Hematopoietic multipotent progenitor cell treated with erythropoietin and hydrocortisone succinate and interleukin-3 and kit ligand, for 6 days (in vitro differentiated cells): ENCODE measurements at places on chromosomes 2 and 18.
A peak's percentile ranks its signal among the peaks of the same experiment; 100 is the strongest.

GRCh38 chr2:33077844-33078243 lies 131.1 kb downstream of the LTBP1 start:
- DNase-seq, result peak; percentile 36

DNA sequence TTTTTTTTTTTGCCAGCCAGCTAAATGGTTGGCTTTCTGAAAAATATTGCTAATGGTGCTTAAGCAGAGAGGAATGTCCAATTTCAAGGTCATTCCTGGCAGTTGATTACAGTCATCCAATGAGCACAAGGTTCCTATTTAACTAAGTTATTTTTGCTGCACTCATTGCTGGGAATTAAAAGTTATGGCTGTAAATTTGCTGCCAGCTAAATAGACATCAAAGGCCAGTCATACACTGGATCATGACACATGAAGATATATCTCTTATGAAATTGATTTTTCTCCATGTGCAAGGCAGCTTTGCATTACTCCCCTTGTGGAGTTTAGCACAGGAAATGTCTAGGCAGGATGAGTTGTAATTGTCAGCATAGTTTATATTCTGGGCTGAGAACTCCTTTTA lies 1898.4 kb upstream of the CELF4 start:
- DNase-seq, result no peak

- DNase-seq, result no peak
These were observed 44.4 kb downstream of the FECH start for GRCh38 chr18:57542126-57542525.

DNA sequence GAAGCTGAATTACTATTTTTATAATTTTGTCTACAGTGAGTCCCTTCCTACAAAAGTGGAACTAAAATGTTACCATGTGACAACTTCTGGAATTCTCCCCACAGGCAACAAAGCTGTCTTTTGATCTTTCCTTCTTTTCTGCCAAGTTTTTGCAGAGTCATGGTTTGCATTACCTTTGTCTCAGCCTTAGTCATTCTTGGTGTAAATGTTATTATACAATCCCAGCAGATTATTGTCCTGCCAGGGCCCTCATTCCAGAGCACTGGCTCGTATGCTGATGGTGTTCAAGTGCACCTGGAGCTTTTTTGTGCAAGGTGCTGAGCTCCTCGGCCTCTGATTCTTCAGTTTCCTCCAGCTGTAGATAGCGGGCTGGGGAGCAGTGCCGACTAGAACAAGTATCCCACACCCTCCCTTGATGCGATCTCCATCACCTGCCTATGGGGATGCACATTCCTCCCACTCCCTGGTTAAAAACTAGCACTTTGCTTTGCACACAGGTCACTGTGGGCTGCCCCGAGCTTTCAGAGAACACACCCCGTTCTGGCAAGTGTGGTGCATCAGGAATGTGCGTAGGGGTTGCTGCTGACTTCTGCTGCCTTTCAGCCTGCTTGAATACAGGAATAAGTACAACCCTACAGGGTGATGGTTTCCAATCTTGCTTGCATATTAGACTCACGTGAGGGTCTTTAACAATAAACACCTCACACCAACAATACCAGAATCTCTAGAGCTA lies 263.6 kb downstream of the RNF144A start:
- DNase-seq, result no peak

DNA sequence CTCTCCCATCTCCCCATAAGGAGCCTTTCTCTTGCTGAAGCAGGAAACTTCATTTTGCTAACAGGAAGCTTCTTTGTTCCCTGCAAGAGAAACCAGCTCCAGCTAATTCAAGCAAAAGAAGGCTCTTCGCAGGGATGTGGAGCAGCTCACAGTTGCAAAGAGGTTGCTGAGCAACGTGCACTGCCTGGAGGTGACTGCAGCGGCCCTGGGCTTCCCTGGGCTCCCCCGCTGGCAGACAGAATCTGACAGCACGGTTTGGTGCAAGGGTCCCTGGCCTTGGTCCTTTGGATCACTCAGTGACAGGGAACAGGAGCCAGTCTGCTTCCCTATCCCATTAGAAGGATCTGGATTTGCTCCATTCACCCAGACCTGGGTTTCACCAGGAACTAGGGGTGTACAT lies 25.8 kb downstream of the GPR55 start:
- no peak for DNase-seq

- DNase-seq, result no peak
These were observed 118.9 kb upstream of the TCF4 start for GRCh38 chr18:55706898-55707297.

DNA sequence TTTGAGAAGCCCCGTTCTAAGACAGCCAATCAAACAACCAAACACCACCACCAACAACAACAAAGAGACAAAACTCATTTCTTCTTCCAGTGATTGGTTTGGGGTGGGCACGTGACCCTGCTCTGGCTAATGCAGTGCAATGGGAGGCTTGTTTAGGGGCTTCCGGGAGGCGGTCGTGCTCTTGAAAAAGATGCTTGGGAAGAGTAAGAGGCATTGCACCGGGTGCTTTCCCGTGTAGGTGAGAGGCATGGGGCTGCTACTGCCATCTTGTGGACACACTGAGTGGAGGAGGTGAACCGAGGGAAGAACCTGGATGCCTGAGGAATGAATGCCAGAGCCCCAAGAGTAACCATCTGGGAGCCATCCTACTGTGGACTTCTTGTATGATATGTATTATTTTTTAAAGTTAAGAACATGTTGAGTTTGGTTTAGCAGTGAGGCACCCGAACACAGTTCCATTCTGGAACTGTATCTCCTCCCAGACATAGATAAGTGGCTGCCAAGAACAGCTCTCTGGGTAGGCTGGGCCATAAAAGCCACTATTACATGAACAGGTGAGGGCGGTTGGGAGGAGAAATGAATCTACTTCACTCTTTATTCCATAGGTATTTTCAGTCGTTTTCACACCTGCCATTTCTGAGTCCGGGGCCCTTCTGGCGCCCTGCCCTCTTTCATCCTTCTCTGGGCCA lies 19.1 kb upstream of the ARHGAP25 start:
- peak; percentile 78 for DNase-seq

DNA sequence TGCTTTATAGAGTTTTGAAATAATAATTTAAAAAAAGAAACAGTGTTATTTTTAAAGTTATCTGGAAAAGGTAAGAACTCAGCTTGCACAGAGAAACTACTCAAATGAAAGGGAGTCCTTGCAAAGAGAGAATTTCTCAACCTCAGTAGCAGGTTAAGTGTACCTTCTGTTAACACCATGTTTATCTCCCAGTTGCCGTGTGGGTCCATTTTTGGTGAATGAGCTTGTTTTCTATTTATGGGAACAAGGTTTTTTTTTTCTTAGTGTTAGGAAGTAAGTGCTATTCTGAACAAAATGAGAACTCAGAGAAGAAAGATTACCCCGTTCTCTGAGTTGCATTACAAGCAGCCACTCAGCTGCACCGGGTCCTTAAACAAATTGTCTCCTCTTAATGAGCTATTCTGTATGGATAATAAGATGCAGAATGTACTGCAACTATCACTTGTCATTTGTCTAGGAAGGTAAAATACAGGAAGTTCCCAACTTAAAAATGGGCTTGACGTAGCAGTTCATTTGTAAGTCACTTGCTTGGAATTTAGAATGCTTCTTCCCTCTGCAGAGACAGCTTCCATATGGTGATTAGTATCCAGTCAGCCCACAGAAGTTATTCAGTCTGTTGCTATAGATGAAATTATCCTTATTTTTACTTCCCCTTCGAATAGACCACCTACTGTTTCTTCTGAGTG lies 74.9 kb downstream of the LTBP1 start:
- DNase-seq, result peak; percentile 5

- DNase-seq, result peak; percentile 8
These were observed 2.4 kb upstream of the SP9 start for GRCh38 chr2:174332217-174332963.

GRCh38 chr2:30030361-30030760 lies 109.0 kb upstream of the ALK start:
- DNase-seq, result no peak

DNA sequence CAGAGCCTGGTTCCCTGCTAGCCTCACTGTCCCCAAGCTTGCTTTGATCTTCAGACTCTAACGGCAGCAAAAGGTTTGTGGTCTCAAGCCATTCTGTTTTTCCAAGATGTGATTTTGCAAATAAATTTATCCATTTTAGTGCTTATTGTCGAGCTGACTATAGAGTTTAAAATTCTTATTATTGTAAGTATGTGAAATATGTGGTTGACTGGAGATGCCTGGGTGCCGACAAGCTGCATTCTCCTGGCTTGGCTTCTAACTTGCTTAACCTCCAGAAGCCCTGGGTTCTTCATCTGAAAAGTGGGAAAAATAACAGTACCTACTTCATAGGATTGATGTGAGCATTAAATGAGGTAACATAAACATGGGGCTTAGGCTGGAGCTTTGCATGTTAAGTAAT lies 9.9 kb upstream of the EDAR start:
- DNase-seq, result no peak

GRCh38 chr2:239904496-239904895 lies 120.6 kb downstream of the NDUFA10 start:
- DNase-seq, result no peak

DNA sequence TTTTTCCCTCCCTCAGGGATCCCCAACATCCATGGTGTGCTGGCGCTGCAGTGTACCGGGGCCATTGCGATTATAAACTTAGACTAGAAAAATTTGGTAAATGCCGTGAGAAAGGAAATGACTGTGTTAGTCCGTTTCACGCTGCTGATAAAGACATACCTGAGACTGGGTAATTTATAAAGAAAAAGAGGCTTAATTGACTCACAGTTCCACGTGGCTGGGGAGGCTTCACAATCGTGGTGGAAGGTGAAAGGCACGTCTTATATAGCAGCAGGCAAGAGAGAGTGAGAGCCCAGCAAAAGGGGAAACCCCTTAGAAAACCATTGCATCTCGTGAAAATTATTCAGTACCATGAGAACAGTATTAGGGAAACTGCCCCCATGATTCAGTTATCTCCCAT lies 44.3 kb downstream of the NTSR2 start:
- no peak for DNase-seq

- peak; percentile 57 for DNase-seq
These were observed 203.4 kb downstream of the TGIF1 start for GRCh38 chr18:3653263-3653850.

- peak; percentile 55 for DNase-seq
These were observed 70.9 kb upstream of the EML6 start for GRCh38 chr2:54652540-54652939.

DNA sequence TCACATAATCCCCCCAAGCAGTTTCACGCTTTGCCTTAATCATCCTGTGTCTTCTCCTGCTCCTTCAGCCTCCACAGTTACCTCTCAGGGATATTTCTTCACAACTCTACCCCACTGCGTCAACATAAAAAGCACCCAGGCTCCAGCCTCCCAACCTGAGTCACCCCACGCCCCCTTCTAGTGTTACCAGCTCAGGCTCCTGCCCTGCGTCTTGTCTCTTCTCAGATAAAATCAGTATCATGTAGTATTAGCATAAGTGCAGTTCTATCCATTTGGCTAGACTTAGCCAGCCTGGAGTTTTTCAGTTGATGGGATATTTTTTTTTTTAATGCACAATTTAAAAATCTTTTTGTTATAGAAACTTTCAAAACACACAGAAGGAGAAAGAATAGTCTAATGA lies 9.6 kb upstream of the PELI1 start:
- no peak for DNase-seq

DNA sequence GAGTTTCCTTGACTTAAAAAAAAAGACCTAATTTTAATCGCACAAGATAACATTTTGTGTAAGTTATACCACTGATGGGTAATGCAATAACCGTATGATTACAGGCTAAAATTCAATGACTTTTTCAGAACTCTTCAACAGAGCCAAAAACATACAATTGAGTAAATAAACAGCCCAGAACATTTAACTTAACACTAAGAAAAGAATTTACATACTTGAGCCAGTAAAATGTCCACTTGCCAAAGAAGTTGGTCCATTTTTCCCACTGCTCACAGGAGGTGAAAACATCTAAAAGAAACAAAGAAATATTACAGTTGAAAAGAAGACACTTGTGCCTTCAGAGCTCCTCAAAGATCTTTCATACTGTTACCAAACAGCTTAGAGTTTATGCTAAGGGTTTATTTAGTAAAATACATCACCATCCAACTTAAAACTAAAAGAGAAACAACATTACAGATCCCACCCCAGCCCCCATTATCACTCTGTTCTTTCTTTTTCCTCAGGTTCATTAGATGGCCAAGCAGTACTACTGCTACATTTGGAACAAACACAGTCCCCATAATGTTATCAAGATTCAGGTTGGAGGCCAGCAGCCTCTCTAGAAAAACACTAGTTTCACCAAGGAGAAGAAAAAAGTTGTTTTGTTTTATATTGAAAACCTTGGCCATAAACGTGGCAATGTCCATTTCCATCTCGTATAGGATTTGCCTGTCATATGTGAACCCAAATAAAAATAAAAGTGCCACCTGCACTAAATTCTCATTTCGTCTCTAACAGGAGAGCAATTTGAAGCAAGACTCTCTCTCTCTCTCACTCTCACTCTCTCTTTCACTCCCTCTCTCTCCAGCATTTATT lies 2.7 kb downstream of the TCF4 start:
- DNase-seq, result no peak

DNA sequence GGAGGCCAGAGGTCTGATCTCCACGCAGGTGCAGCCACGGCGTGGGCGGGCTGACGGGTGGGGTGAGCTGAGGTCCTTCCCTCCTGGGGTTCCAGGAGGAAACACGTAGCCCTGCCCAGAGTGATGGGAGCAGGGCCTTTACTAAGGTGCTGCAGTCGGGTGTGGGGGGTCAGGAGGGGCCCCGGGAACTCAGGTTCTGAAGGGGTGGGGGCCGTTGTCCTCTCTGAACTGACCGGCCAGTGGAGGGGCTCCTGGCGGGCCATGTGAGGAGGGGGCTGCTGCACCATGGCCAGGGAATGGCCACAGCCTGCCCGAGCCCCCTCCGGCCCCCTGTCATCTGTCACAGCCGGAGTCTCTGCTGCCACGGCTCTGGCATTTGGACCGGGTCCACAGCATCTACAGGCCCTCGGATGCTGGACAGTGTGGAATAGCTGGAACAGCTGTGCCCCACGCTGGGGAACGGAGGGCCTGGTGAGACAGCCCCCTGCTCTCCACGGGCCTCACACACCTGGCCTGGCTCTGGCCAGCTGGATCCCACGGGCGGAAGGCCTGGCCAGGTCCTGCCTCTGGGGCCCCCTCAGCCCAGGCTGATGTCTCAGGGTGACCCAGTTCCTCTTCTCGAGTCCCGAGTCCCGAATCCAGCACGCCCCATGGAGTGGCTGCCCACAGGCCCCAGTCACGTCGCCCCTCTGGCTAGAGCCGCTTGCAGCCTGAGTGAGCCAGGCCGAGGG lies 145.6 kb upstream of the GPC1 start:
- DNase-seq, result no peak

- peak; percentile 60 for DNase-seq
These were observed 142.8 kb downstream of the NDUFA10 start for GRCh38 chr2:239882331-239882732.

- DNase-seq, result no peak
These were observed 144.3 kb downstream of the GPD2 start for GRCh38 chr2:156580501-156580900.

- DNase-seq, result no peak
These were observed 26.2 kb downstream of the ADI1 start for GRCh38 chr2:3492951-3493614.

- no peak for DNase-seq
These were observed 190.1 kb downstream of the PTPRM start for GRCh38 chr18:7757175-7757574.

DNA sequence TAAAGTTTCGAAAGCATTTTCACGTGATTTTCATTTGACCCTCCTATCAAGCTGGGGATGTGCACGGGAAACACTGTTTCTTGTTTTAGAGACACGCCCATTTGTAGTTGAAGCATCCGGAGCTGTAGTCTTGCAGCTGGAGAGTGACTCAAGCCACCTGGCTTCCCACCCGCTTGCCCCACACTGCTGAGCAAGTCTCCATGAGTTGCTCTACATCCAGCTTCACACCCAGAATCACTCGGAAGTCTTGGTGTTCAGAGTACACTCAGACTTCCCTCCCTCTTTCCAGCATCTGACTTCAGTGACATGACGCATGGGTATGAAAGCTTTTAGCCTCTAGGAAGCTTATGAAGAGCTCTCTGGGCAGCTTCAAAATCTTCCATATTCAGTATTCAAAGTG lies 262.4 kb downstream of the NBAS start:
- no peak for DNase-seq
